ENCODE measurements at places on chromosomes 13 and 19.

DNA sequence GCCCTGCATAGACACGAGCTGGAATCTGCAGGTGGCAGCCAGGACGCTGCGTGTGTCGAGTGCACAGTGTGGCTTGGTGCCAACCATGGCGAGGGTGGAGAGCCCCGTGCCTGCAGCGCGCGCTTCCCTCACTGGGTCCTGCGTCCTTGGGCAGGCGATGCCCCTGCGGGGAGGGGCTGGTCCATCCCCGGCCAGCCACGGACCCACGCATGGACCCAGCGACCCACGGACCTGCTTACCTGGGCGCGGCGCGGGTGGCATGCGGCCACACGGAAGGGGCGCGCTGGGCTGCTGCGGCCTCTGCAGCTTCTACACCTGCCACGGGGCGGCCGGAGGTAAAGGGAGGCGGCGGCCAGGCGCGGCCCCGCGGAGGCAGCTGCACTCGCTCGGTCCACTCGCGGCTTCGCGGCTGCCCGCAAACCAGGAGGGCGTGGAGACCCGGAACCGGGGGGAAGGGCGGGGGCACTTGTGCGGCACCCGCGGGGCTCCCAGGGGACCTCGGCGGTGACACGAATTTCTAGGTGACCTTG, 569 bp upstream of the MCF2L start:
- DNase-seq, result no peak

- no peak for DNase-seq
Measured at GRCh38 chr19:44539236-44539826, 9.9 kb upstream of the CEACAM20 start.

DNA sequence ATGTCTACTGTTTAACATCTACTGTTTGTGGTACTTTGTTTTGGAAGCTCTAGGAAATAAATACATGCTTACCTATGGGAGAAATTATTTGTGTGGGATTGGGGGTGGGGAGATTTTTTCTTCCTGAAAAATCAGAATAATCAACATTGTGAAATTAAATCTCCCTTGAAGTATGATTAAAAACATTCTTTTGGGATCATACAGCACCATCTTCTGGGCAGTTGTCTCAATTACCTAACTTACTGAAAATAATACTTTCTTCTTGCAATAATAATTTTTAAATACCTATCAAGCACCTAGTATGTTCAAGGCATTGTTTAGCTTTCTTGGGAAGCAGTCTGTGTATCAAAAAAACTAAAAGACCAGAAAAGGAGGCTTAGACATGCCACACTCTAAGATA, 576.5 kb upstream of the ARGLU1 start:
- no peak for DNase-seq

- DNase-seq, result no peak
Measured at GRCh38 chr19:15675560-15675959, 2.7 kb downstream of the CYP4F12 start.

GRCh38 chr19:53057904-53058580, 13.5 kb downstream of the ERVV-2 start:
- DNase-seq, result no peak

DNA sequence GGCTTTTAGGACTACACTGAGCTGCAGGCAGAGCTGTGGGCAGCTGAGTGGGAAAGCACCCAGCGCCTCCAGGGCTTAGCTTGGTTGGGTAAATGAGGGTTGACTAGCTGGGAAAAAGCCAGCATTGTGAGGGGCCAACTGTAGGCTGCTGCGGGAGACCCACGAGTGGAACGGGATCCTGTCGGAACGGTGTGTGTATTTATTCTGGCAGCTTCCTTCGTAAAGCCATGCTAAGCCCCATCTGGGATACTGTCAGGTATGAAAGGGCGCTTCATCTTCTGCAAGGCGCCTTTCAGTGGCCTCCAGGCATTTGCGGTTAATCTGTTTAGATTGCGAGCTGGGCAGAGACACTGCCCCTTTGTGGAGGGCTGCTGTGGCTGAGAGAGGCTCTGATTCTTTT, 39.5 kb upstream of the CNMD start:
- no peak for DNase-seq

DNA sequence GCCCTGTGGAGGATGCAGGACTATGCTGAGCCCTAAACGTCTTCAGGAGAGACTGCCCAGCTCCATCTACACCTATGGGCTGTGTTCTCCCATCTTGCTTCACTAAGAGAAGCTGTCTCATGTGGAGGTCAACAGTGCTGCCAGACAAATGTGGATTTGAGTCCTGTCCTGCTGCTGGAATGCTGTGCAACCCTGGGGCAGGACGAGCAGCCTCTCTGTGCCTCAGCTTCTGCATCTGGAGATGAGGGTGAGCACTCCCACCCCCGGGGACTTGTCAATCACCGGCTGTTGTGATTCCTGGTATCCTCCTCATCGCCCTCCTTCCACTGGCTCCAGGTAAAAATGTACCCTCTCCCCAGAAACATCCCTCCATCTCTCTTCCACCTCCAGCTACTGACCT, 16.3 kb downstream of the EPS15L1 start:
- no peak for DNase-seq
